ENCODE measurements at places on chromosomes 5 and 9.
A peak's percentile ranks its signal among the peaks of the same experiment; 100 is the strongest.

DNA sequence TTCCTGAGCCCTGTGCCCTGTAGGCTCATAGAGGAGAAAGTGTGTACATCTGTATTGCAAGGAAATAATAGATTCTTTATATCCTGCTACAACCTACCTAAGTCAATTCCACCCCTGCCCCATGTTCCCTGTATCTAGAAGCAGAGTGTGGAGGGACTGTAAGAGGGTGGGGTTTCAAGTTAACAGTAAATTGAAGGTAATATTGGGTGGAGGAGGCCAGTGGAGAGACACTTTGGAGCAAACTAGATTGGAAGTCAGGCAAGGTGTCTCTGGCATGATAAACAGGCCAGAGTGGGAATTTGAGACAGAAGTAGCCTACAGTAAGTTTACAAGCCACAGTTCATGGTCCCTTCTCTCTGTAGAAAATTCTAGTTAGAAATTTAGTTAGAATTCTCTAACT is 2.3 kb upstream of the HEMGN start:
- DNase-seq: no peak

DNA sequence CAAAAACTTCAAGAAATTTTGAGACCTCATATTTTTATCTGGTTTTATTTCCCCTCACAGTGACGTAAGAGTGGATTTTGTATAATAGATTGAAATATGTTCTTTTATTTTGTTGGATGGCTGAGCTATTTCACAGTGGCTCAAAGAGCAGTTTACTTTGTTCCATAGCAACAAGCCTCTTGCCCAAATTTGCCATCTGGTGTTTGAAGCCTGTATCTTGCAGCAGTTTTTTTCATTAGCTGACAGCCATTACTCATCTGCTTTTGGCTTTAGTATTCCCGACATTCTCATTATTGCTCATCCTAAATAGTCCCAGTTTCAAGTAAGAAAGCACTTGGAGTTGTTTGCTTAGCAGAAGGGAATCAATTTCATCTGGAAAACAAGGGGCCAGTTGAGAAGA is 36.3 kb downstream of the GDA start:
- DNase-seq: no peak

DNA sequence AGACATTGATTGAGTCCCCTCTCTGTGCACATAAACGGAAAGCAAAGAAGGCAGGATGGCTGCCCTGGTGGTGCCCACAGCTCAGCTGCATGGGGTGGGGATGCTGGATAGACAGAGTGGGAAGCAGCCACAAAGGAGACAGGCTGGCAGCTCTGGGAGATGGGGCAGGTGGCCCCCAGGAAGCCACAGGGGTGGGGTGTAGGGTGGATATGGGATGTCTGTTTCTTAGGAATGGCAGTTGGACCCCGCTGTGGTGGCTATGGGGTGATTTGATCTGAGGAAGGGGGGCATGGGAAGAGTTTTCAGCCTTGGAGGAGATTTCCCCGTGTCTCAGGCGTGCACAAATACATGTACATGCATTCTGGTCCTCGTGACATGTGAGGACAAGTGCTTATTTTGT is 50.2 kb upstream of the VDAC1 start:
- no peak for DNase-seq

GRCh38 chr5:150036513-150036912 is 36.0 kb downstream of the HMGXB3 start:
- peak; percentile 92 for DNase-seq

DNA sequence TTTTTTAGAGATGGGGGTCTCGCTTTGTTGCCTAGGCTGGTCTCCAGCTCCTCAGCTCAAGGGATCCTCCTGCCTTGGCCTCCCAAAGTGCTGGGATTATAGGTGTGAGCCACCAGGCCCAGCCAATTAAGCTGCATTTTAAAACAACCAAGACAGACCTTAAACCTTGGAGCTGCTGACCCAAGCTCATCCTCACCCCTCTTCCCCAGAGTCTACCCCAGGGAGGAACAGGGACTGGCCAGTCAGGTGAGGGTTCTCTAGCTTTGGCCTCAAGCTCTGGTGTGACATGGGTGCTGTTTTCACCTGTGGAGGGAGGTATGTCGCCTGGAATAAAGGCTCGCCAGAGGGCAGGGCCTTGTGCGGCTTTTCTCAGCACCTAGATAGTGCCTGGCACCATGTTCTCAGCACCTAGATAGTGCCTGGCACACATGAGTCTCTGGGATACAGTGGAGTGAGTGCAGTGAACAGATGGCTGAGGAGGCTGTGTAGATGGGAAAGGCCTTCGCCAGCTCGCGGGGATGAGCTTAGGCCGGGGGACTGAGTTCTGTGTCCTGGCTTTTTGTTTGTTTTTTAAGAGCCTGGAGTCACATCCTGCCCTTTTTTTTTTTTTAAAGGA is 7.4 kb downstream of the CDK9 start:
- DNase-seq: no peak

DNA sequence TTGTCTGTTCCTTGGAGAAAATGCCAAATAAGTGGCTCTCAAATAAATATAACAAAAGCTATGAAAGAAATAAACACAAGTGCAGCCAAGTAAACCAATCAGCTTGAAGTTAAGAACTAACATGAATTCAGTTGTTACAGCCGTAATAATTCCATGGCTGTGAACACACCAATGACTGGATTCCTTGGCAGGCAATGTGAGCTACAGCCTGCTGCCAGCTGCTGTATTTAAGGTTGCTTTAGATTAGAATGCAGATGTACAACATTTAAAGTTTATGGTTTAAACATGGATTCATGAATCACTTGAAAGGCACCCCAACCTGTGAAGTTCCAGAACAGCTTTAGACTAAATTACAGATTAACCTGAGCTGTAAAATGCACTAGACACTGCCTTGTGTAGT is 626.4 kb upstream of the SEMA6A start:
- DNase-seq: no peak

DNA sequence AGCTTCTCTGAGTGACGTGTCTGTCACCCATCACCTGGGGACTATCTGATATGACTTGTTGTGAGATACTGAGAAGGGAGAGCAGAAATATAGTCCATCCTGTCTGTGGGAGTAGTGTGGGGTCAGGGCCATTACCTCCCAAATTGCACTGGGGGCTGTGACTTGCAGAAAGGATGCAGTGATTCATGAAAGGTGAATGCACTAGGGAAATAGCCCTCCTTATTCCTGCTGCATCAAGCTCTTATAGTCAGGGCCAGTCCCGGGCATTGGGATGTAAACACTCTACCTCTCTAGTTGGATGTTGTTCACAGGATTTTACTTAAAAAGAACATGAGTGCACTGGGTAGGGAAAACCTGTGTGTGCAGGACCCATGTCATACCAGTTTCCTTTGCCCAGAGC is 124.8 kb downstream of the STK32A start:
- no peak for DNase-seq

DNA sequence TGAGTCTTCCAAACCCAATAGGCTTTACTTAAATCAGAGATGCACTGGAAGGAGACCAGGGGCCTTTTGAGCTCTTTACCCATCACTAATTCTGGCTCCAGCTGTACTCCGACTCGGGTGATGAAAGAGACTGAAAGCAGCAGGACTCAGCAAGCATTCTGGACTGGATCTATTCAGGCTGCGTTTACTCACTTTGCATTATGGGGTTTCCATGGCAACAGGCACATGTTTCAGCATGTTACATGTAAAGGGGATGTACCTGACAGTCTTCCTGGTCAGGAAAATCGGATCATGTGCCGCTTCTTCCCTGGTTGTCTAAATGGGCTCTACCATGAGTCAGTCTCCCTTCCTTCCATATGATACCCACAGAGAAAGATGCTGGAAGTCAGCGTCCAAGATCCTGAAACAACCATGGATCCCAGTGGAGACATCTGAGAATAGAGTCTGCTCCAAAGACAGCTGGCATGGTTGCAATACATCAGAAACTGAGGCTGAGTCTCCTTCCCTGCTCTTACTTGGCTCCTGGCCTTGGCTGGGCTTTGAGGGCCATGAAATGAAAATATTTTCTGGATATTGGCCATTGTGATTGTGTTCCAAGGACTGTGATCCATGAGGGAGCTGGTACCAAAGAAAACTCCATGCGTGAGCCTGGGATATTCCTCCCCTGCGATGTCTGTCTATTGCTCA is 102.5 kb upstream of the TNC start:
- peak; percentile 50 for DNase-seq

DNA sequence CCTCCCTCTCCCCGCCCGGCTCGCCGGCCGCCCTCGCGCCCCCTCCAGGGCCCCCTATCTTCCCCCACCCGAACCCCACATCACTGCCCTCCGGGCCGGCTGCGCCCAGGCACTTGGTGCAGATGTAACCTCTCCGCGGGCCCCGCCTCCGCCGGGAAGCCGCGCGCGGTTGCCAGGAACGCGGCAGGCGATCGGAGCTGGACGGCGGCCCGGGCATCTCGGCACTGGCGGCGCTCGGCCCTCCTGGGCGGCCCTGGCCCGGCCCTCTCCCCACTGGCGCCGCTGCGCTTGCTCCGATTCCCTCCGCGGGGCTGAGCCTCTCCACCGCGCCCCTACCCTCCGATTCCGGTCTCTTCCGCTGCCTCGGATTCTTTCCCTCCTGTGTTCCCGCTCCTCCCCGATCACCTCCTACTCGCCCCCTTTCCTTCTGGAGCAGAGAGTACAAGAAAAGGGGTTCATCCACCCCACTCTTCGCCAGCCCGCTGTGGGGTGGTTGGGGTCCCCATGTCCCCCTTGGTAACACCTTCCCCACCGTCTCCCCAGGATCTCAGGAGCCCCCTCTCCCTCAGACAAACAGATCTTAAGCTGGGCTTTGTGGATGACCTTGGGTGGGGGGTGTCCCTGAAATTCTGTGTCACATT is 70.6 kb downstream of the C9orf50 start:
- peak; percentile 67 for DNase-seq

GRCh38 chr5:17157916-17158529 is 59.4 kb upstream of the BASP1 start:
- peak; percentile 97 for DNase-seq
